Stimulated activated CD8-positive, alpha-beta memory T cell treated with anti-CD3 and anti-CD28 coated beads, Interleukin-2, amount 100 ng/mL, for 1 hour (primary cell): ENCODE measurements at places on chromosomes 12 and 14.

DNA sequence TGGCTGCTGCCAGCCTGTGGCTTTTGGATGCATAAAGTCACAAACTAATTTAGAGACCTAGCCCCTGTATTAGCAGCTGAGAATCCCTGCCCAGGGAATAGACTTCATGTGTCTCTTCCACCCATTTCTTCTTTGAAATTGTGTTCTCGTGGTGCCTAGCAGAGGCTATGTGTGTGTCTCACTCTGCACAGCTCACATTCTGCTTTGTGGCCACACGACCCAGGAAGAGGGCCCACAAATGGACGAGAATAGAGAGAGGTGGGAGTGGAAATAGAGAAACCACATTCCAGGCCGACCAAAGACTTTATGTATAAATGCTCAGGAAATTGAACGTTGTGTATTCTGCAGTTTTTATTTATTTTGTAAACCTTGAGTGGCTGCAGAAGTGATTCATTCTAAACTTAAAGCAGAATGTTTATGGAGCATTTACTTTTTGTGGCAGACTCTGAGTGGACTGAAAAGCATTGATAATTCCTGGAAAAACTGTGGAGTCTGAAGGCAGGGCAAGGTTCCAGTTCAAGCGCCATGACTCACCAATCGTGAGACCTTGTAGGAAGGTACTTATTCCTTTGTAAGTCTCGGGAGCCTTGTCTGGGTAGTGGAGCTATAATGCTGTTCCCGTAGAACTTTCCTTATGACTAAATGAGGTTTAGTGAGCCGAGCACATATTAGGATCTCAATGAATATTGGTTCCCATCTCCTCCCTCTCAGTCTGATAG is 9.1 kb downstream of the B4GALNT3 start:
- DNase-seq, result no peak

GRCh38 chr14:61491876-61492434 is 170.6 kb downstream of the PRKCH start:
- DNase-seq, result no peak

DNA sequence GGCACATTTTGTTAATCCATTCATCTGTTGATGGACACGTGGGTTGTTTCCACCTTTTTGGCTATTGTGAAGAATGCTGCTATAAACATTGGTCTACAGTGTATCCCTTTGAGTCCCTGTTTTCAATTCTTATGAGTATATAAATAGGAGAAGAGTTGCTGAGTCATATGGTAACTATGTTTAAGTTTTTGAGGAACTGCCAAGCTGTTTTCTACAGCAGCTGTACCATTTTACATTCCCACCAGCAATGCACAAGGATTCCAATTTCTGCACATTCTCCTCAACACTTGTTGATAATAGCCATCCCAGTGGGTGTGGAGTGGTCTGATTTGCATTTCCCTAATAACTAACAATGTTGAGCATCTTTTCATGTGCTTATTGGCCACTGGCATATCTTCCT is 6.9 kb upstream of the SVOP start:
- no peak for DNase-seq

GRCh38 chr14:100067971-100068959 is 3.0 kb downstream of the EVL start:
- peak; percentile 73 for DNase-seq

DNA sequence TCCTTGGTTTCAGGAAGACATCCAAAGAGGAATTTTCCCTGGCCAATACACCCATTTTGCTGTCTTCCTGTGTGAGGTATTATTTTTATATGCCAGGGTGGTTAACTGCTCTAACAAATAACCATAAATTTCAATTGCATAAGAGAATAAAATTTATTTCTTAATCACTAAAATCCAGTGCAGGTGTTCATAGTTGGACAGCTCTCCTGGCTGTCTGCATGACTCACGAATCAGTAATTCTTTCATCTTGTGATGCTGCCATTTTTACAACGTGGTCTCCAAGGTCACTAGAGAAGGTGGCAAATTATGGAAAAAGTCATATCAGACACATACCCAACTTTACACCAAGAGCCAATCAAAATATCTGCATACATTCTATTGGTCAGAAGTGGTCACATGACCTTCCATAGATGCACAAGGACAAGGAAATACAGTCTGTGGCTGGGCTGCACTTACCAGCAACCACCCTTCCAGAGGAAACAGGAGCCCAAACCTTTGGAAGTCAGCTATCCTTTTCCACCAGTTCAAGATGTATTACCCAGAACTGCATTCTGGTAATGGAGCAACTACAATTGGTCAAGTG is 193.5 kb upstream of the PLEKHG7 start:
- DNase-seq, result no peak

DNA sequence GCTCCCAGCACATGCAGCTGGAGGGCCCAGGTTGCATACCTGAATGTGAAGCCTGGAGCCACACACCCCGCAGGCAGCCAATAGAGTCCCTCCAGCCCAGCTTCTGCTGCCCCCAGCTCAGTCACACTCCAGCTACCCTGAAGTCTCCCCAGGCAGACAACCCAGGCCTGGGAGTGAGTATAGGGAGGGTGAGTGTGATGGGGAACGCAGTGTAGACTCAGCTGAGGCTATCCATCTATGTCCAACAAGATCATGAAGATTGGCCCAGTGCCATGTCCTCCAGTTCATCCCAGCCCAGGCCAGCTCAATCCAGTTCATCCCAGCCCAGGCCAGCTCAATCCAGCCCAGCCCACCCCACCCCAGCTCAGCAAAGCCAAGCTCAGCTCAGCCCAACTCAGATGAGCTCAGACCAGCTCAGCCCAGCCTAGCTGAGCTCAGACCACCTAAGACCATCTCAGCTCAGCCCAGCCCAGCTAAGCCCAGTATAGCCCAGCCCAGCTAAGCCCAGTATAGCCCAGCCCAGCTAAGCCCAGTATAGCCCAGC is 330.4 kb downstream of the TMEM121 start:
- DNase-seq, result no peak
